ENCODE measurements at places on chromosomes 5 and 9. TPM values are rescaled to one million over a fixed set of nuclear protein-coding genes. Genes with fewer than 3 reads are reported as not detected.

Gene SPINK6
- not detected for total RNA-seq

GRCh38 chr9:102403514-102403913 is 591.6 kb upstream of the CYLC2 start:
- no peak overlapping the region for H3K27ac ChIP-seq
- DNase-seq = no peak
- no peaks in the 10 kb centered on the region for H3K4me1 ChIP-seq
- H3K27me3 ChIP-seq = no peaks in the 10 kb centered on the region
- H3K36me3 ChIP-seq = no peaks in the 10 kb centered on the region

Gene HMGCR
- total RNA-seq = 75.9 TPM

DNA sequence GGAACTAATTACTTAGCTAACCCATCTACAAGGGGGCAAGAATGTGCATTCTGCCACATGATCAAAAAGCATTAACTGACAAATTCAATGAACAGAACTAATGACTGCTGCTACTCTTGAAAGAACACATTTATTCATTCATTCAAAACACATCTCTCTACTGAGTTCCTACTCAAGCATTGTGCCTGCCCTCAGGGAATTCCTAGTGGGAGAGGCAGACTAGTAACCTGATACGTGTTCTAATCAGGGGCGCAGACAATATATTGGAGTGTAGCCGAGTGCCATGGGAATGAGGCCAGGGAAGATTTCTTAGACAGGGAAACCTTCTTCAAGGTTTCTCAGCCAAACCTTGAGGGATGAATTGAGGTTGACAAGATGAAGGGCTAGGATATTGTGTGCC is 56.7 kb upstream of the PAPPA start:
- no peak overlapping the region for H3K4me3 ChIP-seq
- H3K27me3 ChIP-seq = no peaks in the 10 kb centered on the region
- H3K27ac ChIP-seq = no peak overlapping the region
- peaks cover 8% of the 10 kb centered on the region for H3K4me1 ChIP-seq
- no peak for DNase-seq

DNA sequence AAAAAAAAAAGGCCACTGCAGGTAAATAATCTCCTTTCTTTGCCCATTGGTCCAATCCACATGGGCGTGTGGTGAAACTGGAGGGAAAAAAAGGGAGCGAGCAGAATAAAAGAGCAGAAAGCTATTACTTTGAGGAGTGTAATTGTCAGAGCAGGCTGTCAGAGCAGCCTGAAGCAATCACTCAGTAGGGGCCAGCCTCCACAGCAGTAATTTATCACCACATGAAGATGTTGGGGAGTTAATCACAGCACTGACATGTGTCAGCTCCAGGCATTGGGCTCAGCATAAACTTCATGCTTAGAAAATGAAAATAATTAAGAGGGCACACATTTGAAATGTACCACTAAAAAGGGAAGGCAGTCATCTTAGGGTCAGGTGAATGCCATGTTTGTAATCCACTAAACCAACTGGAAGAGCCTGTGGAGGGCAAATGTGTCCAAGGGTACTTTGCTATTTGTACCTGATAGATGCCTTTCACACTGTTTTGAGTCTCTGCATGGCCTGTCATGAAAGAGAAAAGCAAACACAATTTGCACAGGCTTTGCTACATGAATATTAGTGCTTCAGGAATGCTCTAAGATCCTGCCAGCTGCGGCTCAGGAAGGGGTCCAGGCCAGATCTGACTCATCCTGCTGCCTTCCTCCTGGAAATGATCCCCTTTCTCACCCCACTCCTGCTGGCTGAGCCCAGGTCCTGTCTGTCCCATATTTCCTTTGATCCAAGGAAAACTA is 2.9 kb upstream of the PTGER4 start:
- no peak for DNase-seq
- no peaks in the 10 kb centered on the region for H3K36me3 ChIP-seq
- H3K27me3 ChIP-seq = no peaks in the 10 kb centered on the region

Gene SARDH
- total RNA-seq = not detected

Gene IFNK
- total RNA-seq = not detected

DNA sequence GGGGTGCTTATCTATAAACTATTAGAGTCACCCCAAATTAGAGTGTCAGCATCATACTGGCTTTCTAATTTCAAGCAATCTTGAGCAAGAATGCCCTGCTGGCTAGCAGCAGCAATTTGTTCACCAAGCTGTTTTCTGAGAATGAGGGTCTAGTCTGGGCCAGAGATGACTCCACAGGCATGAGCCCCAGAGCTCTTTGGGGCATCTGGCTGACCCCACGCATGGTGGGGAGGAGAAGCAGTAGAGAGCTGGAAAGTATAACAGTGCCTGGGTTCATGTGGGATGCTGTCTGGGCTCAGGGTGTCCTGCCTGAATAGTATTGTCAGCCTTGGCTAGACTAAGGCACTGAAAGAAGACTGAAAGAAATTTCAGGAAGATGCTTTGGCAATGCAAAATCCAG is 64.9 kb downstream of the C6 start:
- no peak for DNase-seq
- peaks cover 9% of the 10 kb centered on the region for H3K27me3 ChIP-seq
- no peak overlapping the region for H3K27ac ChIP-seq
- H3K4me1 ChIP-seq = no peaks in the 10 kb centered on the region
- H3K4me3 ChIP-seq = no peak overlapping the region

All from chondrocyte (in vitro differentiated cells).